ENCODE measurements at places on chromosomes 2 and 18.

- DNase-seq: no peak
Observed at GRCh38 chr18:51537487-51537886, 340.0 kb upstream of the MEX3C start.

- no peak for DNase-seq
Observed at GRCh38 chr2:145691659-145692058, 1171.7 kb upstream of the ZEB2 start.

DNA sequence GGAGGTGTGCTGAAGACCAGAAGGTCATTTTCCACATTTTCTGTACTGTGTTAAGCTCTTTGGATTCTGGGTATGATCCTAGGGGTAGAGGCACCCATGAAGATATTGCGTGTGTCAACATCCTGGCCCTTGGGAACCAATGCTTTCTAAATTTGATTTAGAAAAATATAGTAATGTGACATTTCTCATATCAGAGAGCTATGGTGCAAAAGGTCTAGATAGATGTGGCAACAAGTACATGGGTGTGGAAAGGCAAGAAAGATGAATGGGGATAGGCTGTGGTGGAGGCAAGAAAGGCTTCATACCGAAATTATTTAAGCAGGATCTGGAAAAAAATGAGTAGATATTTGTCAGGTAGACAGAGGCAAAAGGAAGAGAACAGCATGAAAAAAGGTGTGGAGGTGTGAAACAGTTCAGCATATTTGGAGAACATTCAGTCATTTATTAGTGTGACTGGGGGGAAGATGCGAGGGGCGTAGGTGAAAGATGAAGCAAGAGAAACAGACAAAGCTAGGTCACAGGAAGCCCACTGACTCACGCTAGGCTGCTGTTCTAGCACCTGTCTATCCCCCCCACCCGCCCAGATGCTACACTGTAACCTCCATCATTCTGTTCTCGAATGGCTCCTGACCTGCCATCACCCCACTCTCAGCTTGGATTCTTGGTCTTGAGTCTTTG lies 11.7 kb downstream of the DOK1 start:
- DNase-seq: no peak

- no peak for DNase-seq
Observed at GRCh38 chr2:63124218-63124617, 73.6 kb downstream of the OTX1 start.

DNA sequence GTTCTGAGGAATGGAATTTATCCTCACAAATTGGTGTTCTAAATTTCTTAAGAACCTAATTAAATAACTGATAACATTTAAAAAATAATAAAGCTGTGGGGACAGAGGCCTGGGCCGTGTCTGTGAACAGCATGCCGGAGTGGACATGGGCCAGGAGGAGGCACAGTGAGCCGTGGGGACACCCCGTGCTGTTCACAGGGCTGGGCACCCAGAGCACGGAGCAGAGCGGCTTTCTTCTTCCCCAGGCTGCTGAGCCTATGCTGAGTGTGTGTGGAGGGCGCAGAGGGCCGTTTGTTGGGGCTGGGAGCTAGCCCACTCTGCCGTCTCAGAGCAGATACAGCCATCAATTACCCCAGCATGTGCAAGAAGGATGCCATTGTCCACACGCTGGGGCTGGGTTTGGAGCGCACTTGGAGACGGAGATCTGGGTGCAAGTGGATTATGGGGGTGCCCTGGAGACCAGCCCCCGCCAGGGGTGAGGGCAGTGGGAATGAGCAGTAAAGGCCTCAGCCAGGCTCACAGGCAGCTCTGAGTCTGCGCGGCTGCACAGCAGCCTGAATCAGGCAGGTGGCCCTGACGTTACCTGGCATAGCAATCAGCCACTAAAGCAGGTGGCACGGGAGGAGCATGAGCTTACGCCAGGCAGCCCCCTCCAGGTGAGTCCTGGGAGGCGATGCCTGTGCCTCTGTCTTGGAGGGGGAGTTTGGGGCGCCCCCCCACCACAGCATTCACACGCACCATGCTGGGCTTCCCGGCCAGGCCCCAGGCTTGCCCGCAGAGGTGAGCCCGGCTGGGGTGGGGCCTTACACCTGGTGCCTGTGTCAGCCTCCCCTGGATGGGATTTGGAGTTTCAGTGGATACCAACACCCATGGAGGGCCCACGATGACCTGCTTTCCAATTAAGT lies 52.1 kb upstream of the SLC66A3 start:
- no peak for DNase-seq

- DNase-seq: no peak
Observed at GRCh38 chr18:21123290-21123926, 11.8 kb upstream of the ROCK1 start.

DNA sequence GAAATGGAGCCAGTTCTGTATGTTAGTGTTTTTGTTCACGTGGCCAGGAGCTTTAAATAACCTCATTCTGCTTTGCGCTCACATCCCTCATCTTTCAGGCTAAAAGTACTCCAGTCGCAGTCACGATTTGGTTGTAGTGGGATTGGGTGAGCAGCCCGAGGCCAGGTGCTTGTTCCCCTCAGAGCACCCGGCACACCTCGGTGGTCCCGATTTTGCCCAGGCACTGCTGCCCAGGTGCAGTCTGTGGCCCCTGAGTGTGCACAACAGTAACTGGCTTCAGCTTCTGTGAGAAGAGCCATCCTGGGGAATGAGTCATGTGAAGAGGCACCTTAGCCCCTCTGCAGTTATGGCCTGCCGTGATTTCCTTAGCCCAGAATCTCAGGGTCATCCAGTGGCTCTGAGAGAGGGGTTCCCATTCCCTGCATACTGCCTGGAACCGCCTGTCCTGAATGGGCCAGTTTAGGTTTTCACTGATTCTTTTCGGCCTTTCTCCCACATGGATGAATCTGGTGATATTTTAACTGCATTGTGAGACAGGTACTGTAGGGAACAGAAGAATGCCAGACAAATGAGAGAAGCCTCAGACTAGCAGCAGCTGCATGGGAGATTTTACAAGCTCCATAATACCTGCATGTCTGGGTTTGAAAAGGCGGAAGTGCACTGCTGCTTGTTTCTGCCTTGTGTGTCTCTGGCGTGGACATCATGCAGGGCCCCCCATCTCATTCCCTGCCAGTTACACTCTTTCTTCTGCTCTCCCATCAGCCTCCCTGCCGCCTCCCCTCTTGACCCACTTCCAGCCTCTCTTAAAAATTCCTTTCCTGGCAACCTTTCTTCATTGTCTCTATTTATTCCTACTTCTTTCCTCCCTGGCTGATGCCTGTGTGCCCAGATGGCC lies 33.5 kb downstream of the IMPA2 start:
- no peak for DNase-seq

DNA sequence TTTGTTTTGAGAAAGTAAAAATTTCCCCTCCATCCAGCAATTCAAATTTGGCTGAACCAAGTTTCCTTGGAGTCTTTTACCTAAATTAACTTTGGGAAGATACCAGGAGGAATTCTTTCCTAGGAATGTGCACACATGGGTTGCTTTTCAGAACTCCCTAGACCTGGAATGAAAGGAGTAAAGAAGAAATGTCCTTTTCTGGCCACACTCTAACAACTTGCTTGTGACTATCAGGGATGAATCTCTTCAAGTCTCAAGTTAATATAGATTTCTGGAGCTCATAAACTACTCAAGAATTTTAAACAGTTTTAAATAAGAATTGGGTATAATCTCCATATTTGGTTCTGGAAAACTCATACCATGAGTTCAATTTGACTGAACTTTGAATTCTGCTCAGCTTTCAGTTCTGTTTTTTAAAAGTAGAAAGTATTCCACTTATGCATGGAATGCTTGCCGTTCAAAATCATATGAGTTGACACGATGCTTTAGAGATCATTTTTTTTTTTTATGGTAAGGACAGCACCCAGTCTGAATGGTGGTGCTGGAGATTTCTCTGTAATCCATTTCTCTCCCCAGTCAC lies 7.7 kb downstream of the RASGRP3 start:
- DNase-seq: no peak

DNA sequence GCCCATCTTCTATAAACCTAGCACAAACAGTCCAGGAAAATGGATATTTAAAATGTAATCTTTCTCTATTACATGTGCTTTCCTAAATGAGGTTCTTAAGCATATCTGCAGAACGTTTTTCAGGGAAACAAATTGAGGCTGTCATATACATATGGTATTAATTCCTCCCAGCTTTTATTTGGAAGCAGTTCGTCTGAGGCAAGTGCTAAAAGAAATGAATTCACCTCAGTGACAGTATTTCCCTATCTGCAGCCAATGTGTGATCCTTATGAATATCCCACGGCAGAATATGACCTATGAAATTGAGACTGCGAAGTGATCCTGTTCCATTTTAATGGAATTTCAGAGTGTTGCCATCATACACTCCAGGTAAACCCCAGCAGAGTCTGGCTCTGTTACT lies 7.1 kb downstream of the MYOM1 start:
- no peak for DNase-seq

DNA sequence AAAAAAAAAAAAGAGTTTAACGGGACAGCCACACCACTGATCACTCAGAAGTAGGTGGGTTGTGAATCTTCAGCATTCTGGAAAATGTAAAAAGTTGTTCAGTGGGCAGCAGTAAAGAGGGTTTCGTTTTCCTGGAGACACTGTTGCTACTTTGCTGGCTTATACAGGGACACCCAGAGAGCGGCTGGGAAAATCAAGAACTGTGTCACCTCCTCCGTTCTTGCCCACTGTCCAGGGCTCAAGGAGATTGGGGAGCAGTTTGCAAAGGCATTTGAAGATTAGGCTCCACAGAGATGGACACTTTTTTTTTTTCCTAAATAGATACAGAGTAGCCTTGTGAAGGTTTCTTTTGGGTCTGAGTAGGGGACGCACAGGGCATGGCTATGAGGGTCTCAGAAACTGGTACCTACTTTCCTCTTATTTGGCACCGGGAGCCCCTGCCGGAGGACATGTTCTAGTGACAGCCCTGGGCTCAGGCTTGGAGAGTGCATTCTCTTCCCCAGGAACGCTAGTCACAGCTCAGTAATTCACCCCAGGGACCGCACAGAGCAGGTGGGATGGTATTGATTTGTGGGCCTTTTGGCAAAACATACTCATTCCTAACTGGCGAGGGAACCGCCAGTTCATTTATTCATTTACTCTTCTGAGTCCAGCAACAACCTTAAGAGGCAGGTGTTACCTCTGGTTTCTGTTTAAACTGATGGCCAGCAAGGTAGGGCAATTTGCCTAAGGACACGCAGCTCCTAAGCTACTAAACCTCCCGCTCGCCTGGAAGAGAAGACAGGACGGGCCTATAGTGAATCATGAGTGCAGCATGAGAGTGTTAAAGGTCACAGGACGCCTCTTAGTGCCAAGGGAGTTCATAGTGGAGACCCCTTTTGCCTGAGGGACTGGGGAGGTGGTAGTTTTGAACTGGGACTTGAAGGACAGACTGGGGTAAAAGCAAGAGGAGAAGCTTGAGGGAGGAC lies 53.1 kb downstream of the HPCAL1 start:
- DNase-seq: no peak

DNA sequence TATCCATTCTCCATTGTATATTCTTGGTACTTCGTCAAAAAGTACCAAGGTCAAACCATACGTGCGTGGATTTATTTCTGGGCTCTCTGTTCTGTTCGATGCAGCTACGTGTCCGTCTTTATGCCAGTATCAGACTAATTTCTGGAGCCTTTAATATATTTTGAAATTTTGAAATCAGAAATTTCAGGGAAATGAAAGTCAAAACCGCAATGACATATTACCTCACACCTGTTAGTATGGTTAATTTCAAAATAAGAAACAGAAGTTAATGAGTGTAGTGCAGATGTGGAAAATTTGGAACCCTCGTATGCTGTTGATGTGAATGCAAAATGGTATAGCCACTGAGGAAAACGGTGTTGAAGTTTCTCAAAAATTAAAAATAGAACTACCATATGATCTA lies 156.1 kb upstream of the TRIB2 start:
- no peak for DNase-seq

- no peak for DNase-seq
Observed at GRCh38 chr2:149441255-149441654, 110.9 kb downstream of the LYPD6 start.

DNA sequence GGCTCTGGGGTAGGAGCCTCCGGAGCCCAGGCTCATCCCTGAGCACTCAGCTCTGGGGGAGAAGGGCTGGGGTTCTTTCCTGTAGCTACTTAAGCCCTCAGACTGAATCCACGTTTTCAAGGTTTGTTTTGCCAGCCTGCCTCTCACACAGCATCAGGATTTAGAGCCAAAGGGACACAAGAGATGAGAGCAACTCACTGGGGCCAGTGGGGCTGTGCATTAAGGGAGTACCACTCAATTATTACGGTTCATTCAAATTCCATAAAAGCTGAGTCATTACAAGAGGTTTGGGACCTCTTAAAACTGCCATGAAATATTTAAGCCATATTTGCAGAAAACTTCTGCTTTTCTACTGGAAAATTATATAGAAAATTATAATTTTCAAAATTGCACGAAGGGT lies 17.1 kb upstream of the SNED1 start:
- DNase-seq: no peak

DNA sequence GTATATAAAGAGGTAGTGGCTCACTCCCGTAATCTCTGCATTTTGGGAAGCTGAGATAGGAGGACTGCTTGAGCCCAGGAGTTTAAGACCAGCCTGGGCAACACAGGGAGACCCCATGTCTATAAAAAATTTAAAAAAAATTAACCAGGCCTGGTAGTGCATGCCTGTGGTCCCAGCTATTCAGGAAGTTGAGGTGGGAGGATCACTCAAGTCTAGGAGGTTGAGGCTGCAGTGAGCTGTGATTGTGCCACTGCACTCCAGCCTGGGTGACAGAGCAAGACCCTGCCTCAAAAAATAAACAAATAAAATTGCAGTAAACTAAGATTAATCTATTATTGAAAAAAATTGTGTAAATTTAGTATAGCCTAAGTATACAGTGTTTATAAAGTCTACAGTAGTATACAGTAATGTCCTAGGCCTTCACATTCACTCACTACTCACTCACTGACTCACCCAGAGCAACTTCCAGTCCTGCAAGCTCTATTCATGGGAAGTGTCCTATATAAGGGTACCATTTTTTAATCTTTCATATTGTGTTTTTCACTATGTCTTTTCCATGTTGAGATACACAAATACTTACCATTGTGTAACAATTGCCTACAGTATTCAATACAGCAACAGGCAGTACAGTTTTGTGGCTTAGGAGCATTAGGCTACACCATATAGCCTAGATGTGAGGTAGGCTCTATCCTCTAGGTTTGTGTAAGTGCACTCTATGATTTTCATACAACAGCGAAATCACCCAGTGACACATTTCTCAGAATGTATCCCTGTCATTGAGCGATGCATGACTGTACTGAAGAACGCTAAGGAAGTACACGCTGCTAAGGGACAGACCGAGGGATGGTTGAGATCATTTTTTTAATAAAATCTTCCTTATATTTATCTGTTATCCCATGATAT lies 10.4 kb upstream of the MAP4K3 start:
- no peak for DNase-seq

DNA sequence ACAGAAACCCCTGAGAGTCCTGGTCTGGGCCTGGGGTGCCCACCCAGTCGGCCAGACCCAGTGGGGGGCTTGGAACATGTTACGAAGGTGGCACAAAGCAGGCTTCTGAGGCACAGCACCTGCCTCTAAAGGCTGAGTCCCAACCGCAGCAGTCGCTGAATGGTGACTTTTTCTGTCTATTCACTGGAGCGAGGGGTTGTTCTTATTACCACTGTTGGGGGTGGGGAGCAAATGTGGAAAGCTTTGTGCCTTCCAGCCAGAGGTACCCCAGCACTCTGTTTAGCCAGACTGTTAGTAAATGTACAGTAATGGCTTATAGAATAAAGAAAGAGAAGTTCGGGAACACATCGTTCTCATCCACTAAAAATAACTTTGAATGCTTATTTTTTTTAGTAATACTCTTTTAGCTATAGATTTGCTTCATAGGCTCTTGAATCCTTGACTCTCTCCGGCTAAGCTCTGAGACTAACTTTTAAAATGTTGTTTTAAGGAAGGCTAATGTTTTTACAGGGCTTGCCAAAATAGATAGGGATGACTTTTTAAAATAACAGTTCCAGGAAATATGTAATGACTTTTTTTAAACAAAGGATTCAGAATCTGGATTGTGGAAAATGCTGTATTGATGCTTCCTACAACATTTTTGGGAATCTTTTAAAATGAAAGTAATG lies 23.4 kb upstream of the PTPN2 start:
- DNase-seq: no peak
